ENCODE measurements at places on chromosomes 1 and 21. TPM values are rescaled to one million over a fixed set of nuclear protein-coding genes. Genes with fewer than 3 reads are reported as not detected.
A peak's percentile ranks its signal among the peaks of the same experiment; 100 is the strongest.

The DIO1 gene
- 0.28 TPM for total RNA-seq

GRCh38 chr1:201019321-201019977 is 4.1 kb downstream of the KIF21B start:
- H3K4me3 ChIP-seq: no peak overlapping the region
- H3K27ac ChIP-seq: no peak overlapping the region
- peaks cover 9% of the 10 kb centered on the region for H3K27me3 ChIP-seq
- H3K36me3 ChIP-seq: no peaks in the 10 kb centered on the region
- no peak for DNase-seq
- H3K4me1 ChIP-seq: no peaks in the 10 kb centered on the region

GRCh38 chr1:110208916-110209645 is 1.0 kb upstream of the KCNC4 start:
- peak overlapping the region; percentile 53 for H3K4me3 ChIP-seq
- DNase-seq: no peak
- peaks cover 17% of the 10 kb centered on the region for H3K4me1 ChIP-seq

GRCh38 chr1:197521118-197521739 is 253.2 kb downstream of the CRB1 start:
- no peak overlapping the region for H3K4me3 ChIP-seq
- H3K36me3 ChIP-seq: no peaks in the 10 kb centered on the region
- no peaks in the 10 kb centered on the region for H3K27me3 ChIP-seq
- H3K4me1 ChIP-seq: no peaks in the 10 kb centered on the region

DNA sequence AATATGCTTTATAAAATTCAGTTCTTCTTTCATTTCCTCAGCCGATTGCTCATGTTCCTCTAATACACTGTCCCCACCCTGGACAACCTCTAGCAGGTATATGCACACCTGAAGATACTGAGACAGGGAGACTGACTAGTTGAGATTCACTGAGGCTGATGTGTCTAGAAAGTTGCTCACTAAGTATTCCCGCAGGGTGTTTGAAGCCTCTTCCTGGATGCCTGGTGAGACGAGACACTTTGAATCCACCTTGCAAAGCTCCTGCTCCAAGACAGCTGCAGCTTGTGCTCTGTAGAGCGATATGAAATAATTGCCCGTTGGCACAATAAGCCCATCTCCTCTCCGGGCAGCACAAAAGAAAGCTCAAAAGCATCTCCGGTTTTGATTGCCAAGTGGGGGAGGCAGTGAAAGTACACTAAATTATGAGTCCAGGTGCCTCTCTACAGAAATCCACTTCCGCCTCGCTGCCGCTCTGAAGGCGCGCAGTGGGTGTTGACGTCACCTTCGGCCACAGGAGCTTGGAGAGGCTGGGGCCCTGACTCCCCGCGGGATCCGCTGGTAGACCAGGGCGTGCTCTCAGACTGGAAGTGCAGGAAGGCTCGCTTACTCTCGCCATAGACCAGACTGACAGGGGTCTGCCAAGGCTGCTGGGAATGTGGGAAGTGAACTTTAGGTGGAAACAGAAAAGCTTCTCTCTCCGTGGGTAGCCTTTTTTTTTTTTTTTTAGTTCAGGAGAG is 46.3 kb downstream of the GPA33 start:
- H3K4me1 ChIP-seq: no peaks in the 10 kb centered on the region
- H3K4me3 ChIP-seq: peak overlapping the region; percentile 51
- no peak for DNase-seq
- no peaks in the 10 kb centered on the region for H3K36me3 ChIP-seq
- no peak overlapping the region for H3K27ac ChIP-seq
